ENCODE measurements at places on chromosomes 3 and 15.

DNA sequence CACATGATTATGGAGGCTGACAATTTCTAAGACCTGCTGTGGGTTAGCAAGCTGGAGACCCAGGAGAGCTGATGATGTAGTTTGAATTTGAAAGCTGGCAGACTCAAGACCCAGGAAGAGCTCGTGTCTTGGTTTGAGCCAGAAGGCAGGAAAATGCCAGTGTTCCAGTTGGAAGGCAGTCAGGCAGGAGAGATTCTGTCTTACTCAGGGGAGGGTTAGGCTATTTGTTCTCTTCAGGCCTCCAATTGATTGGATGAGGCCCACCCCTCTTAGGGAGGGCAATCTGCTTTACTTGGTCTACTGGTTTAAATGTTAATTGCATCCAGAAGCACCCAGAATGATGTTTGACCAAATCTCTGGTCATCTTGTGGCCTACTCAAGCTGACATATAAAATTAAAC, 40.4 kb upstream of the IGF2BP2 start:
- DNase-seq = no peak

- no peak for DNase-seq
Measured at GRCh38 chr3:14377044-14377837, 25.2 kb upstream of the SLC6A6 start.

GRCh38 chr3:42025370-42026138, 63.7 kb upstream of the ULK4 start:
- DNase-seq = peak; percentile 20

GRCh38 chr3:38805004-38805403, 11.0 kb downstream of the SCN10A start:
- DNase-seq = no peak

- no peak for DNase-seq
Measured at GRCh38 chr15:100602823-100603393, 519 bp downstream of the ASB7 start.

GRCh38 chr3:5791558-5791957, 604.1 kb downstream of the EDEM1 start:
- DNase-seq = no peak

DNA sequence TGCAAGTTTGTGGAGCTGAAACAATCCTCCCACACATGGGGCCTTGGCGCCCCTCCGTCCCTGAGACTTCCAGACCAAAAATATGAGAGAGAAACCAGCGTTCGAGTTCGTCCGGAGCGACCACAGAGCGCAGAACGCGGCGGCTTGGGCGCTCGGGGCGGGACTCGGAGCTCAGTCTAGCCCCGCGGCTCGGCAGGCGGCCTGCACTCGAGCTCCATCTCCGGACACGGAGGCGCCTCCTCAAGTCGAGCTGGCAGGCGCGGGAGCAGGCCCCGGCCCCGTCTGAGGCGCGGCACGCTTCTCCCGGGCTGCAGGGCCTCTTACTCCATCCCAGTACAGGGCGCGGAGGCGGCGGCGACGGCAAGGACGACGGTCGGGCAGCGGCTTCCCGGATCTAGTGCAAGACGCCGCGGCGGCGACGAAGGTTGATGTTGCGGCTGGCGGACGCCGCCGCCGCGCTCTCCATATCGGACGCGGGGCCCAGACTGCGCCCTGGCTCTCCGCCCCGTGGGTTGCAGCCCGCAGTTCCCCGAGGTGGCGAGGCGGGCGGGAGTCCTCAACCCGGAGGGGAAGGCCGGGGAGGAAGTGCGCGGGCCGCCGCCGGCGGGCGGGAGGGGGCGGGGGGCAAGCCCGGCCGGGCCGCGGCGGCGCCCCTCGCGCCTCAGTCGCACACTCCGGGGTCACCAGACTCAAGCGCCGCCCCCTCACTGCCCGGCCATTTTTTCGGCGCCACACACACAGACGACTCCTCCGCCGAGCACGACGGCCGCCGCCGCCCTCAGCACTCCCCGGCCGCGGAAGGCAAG, 674 bp downstream of the MSL2 start:
- DNase-seq = peak; percentile 51

DNA sequence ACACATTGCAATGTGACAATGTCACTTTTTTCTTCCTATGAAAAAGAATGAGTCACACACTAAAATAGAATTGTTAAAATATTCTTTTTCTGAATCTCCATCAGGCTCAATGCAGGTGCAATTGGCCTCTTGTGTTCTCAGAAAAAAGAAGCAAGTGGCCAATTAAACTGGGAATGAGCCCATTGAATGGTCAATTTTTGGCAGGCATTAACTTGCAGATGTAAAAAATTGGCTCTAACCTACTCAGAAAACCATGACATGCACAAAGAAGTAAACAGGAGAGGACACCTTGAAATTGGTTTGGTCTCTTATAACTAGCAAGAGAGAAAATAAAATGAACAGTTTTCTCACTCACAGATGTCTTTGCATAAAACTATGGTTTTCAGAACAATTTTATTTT, 820.8 kb downstream of the TBL1XR1 start:
- DNase-seq = no peak

- DNase-seq = peak; percentile 43
Measured at GRCh38 chr3:152834191-152834775, 648 bp upstream of the P2RY1 start.

- DNase-seq = no peak
Measured at GRCh38 chr15:101810876-101811275, 1.1 kb upstream of the OR4F15 start.

- DNase-seq = no peak
Measured at GRCh38 chr15:90650956-90651689, 66.0 kb upstream of the BLM start.

- no peak for DNase-seq
Measured at GRCh38 chr3:86865506-86865905, 125.4 kb downstream of the VGLL3 start.

DNA sequence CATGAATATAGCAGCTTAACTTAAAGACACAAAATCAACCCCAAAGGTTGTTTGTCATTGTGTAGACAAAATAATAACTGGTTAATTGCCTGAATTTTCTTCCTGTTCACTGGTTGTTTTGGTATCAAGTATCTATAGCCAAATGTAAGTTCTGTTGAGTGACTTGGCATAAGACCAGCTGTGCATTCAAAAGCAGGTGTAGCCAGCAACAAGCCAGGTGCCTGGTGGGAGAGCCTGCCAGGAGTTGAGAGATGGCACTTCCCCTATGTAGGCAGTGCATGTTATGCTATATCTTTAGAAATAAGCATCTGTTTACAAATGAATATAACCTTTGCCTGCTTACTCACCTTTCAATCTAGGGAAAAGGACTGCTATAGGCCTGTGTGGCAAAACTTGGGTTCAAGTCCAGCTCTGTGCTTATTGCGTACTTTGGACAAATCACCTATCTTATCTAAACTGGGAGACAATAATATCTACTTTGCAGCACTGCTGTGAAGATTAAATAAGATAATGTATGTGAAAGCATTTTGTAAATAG, 84.9 kb upstream of the TBL1XR1 start:
- DNase-seq = no peak

DNA sequence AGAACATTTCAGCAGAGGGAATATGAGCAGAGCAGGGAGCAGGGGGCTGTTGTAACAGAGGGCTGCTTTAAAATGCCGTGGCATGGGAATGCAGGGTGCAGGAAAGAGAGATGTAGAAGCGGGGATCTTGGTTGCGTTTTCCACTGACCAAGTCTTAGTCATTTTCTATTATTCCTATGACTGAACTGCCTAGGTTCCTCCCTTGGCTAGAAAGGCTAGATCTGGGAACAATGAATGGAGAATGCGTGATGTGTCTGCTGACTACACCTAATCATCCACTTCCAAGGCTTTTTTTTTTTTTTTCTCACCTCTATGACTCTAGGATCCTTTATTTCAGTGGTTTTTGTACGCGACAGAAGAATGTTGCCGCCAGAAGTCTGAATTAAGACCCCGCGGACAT, 607.4 kb upstream of the TBL1XR1 start:
- no peak for DNase-seq

DNA sequence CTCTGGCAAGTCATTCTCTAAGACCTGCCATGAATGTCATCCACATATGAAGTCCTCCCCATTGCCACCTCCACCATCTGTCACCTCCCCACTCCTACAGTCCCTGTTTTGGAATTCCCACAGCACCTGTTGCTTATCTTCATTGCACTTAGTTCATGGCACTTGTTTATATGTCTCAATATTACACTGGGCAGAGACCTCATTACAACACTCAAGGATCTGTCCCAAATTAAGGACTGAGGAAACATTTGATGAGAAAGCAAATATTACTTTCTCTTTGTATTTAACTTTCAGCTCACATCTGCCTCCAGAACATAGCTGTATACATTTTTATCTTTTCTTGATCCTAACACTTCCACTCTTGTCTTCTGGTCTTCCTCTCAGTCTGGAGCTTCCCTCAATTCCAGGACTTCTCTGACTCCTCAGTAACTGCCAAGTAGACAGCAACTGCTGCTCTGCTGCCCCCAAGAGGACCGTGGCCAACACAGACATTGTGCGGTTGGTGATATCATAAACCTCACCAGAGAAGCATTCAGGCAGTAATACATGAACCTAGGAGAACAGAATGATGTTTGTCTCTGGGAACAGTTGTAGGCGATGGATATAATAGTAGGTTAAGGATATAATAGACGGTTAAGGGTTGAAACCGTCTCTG, 45.0 kb upstream of the FGF12 start:
- DNase-seq = peak; percentile 15

DNA sequence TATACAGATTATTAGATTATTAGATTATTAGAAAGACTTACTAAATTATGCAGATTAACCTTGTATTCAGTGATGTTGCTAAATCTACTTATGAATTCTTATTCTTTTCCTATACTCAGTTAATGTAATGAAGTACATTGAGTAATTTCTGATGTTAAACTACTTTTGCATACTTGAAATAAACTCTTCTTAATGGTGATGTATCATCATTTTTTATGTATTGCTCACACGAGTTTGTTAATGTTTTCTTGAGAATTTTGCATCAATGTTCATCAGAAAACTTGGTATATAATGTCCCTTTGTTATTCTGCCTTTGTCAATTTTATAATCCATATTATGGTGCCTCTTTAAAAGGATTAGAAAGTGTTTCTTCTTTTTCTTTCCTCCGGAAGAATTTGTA, 163.2 kb upstream of the COL8A1 start:
- no peak for DNase-seq

- DNase-seq = no peak
Measured at GRCh38 chr3:103785537-103785936, 1350.7 kb downstream of the ZPLD1 start.

- no peak for DNase-seq
Measured at GRCh38 chr15:101828774-101829173, 16.8 kb downstream of the OR4F15 start.

- no peak for DNase-seq
Measured at GRCh38 chr15:64775551-64776401, at the start of gene RBPMS2. RBPMS2 (minus strand) TSS chr15:64775589; CDS start chr15:64775319, 270 bp downstream.

- no peak for DNase-seq
Measured at GRCh38 chr15:60535265-60535664, 56.3 kb upstream of the ICE2 start.

DNA sequence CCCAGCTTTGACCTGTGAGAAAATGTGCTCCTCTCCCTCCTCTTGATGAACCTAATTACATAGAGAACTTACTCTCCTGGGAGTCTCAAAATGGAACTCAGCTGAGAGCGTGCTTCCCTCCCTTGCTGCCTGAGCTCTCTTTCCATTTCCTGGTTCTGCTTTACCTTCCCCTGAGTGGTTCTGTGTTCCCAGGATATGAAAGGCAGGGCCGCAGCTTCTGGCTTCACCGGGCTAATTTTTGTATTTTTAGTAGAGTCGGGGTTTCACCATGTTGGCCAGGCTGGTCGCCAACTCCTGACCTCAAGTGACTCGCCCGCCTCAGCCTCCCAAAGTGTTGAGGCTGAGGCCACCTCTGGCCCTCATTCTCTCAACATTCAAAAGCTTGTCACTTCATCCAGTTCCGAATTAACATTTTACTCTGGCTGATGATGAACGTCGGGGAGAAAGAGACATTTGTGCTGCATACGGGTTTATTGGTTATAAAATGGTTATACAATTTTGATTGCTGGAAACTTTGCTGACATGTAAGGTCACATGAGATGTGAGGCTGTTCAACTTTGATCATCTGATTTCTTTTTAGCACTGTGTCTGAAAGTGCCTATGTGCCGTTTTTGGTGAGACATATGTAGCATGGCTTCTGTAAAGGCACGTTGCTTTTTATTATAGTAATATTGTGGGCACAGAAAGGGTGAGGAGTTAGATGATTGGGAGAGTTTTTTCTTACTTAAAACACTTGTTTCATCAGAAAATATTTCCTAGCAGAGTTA, 6.6 kb downstream of the PLS1 start:
- DNase-seq = no peak

DNA sequence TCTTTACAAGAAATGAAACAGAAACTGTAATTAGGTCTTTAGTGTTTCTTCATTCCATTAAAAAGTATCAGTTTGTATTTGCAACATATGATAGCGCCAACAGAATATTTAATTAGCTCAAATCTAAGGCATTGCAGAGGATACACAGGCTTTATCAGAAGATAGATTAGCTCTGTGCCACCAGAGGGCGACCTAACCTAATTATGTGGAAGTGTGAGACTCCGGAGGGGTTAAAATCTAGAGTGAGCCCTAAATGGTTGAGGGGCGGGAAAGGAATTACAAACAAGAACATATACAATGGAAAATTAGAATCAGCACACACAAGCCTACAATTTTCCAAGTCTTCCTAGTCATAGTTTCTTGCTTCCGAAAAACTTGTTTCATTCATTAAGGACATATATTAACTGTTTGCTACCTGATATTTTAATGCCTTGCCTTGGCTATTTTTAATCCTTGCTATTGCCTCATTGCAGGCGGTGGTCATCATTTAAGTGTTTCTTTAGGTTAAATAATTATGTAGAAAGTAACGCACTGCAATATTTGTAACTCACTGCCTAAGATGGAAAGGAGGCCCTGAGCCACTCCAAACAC, 18.0 kb upstream of the RYR3 start:
- DNase-seq = peak; percentile 63

GRCh38 chr3:48194446-48195071, 6.3 kb upstream of the CDC25A start:
- peak; percentile 69 for DNase-seq

DNA sequence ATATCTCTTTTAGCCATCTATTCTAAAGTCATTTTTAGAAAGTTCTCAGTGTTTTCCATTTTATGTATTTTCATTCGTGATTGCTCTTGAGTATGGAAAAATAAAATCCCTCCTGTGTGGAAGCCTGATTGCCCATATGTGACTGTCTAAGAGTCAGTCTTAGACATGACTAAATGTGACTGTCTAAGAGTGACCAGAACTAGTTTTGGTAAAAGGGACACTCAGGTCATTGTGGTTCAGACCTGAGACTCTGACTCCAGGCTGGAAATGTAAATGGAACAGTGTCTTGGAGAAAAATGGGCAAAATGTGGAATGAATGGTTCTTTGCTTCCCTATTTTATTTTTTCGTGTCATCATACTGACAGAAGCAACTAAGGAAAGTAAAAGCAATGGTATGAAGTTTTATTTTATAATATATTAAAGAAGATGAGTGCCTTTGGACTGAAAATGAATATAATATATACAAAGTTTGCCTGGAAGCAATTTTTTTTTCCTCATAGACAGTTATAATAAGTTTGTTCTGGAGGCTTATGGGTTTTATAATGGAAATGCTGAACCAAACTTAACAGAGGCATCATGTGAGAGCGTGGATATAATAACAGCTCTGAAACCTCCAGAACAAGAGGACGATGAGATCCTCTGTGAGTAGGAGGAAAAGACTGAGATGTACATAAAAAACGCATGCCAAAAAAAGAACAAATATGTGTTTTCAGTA, 264.4 kb downstream of the ZPLD1 start:
- DNase-seq = no peak

GRCh38 chr15:42832576-42832975, 88.0 kb downstream of the TTBK2 start:
- no peak for DNase-seq

- no peak for DNase-seq
Measured at GRCh38 chr3:16109929-16110328, 64.6 kb upstream of the GALNT15 start.

- DNase-seq = no peak
Measured at GRCh38 chr3:78972617-78973301, 795.0 kb downstream of the ROBO1 start.

Measured in NCI-H460 (cell line).